ENCODE measurements at places on chromosomes 16 and 17. TPM values are rescaled to one million over a fixed set of nuclear protein-coding genes. Genes with fewer than 3 reads are reported as not detected.

Gene STH
- not detected for total RNA-seq

Gene TP53TG3F
- not detected for total RNA-seq

Gene PDILT
- not detected for total RNA-seq

Gene ARL5C
- total RNA-seq, result 0.16 TPM

Gene KRT32
- total RNA-seq, result not detected

Gene SSTR5
- total RNA-seq, result not detected

Gene PSMC3IP
- 40.7 TPM for total RNA-seq

Gene MFSD6L
- total RNA-seq, result 0.14 TPM

Gene LRRC75A
- total RNA-seq, result 2.6 TPM

Gene SRP68
- 144 TPM for total RNA-seq

Gene STAC2
- not detected for total RNA-seq

Gene PYDC1
- not detected for total RNA-seq

Gene PNMT
- 0.67 TPM for total RNA-seq

Gene FBXL16
- 8.8 TPM for total RNA-seq

Gene DYNLL2
- 37.7 TPM for total RNA-seq

Gene KREMEN2
- 0.12 TPM for total RNA-seq

Gene FLYWCH2
- 26.4 TPM for total RNA-seq

Gene PRAC1
- not detected for total RNA-seq

Gene LGALS9B
- not detected for total RNA-seq

Gene OTOA
- 0.43 TPM for total RNA-seq

Gene WFDC1
- total RNA-seq, result not detected

Gene SCGB1C2
- not detected for total RNA-seq

Gene BORCS6
- total RNA-seq, result 9.6 TPM

Gene TP53TG3B
- total RNA-seq, result not detected

Gene PRSS33
- total RNA-seq, result not detected

Gene DOC2A
- total RNA-seq, result not detected

Gene HES7
- total RNA-seq, result 4.3 TPM

Gene GRAPL
- total RNA-seq, result 5.1 TPM

Gene STX1B
- total RNA-seq, result 2.2 TPM

Gene AMZ2
- 185 TPM for total RNA-seq

Gene OR1F1
- total RNA-seq, result 0.35 TPM

Gene GINS2
- total RNA-seq, result 32.6 TPM

Gene MMP15
- total RNA-seq, result 0.84 TPM

Gene TBC1D3H
- not detected for total RNA-seq

Gene ERCC4
- 17.4 TPM for total RNA-seq

Gene SYCE1L
- total RNA-seq, result 2.9 TPM

Gene FCSK
- 18.0 TPM for total RNA-seq

Gene KDM8
- total RNA-seq, result 12.8 TPM

Gene SLC16A6
- 8.7 TPM for total RNA-seq

Gene KRT12
- not detected for total RNA-seq

Gene SLC22A31
- 1.6 TPM for total RNA-seq

Gene CHD9
- total RNA-seq, result 17.4 TPM

Gene SPNS3
- 44.9 TPM for total RNA-seq

Gene ARHGAP44
- 0.55 TPM for total RNA-seq

Gene CASKIN2
- total RNA-seq, result 6.6 TPM

Gene CPD
- 46.8 TPM for total RNA-seq

Gene ABCA8
- not detected for total RNA-seq

Gene HOXB1
- not detected for total RNA-seq

Gene GAST
- total RNA-seq, result not detected

Gene CLEC3A
- total RNA-seq, result not detected

Gene CDH3
- total RNA-seq, result 24.3 TPM

Gene BRICD5
- total RNA-seq, result 12.8 TPM

Gene HNF1B
- 0.19 TPM for total RNA-seq

Gene PABPN1L
- not detected for total RNA-seq
